ENCODE measurements at places on chromosomes 5 and 9. TPM values are rescaled to one million over a fixed set of nuclear protein-coding genes. Genes with fewer than 3 reads are reported as not detected.

GRCh38 chr5:62281411-62281810 lies 24.6 kb upstream of the KIF2A start:
- H3K4me1 ChIP-seq: no peaks in the 10 kb centered on the region
- H3K4me3 ChIP-seq: no peak overlapping the region
- no peaks in the 10 kb centered on the region for H3K27me3 ChIP-seq
- H3K27ac ChIP-seq: no peak overlapping the region
- DNase-seq: no peak
- no peaks in the 10 kb centered on the region for H3K36me3 ChIP-seq

The ABLIM3 gene
- total RNA-seq: 47.7 TPM

DNA sequence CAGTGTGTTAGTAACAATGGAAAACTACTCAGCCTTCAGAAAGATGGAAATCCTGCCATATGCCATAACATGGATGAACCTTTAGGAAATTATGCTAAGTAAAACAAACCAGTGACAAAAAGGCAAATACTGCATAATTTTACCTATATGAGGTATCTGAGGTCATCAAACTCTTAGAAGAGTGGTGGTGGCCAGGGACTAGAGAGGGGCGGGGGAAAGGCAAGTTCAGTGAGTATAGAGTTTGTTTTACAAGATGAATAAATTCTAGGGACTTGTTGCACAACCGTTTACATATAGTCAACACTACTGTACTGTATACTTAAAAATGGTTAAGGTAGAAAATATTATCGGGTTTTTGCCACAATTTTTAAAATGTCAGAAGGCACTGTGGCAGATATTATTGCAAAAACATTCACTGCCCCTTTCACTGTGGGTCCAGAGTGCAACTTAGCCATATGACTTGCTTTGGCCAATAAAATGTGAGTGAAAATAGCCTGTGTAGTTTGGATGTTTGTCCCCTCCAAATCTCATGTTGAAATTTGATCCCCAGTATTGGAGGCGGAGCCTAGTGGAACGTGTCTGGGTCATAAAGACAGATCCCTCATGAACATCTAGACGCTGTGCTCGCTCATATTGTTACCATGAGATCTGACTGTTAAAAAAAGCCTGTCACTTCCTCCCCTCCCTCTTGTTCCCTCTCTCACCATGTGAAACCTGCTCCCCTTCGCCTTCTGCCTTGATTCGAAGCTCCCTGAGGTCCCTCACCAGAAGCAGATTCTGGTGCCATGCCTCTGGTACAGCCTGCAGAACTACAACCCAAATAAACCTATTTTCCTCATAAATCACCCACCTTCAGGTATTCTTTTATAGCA lies 9.5 kb downstream of the ZNF367 start:
- H3K27ac ChIP-seq: no peak overlapping the region
- H3K4me3 ChIP-seq: no peak overlapping the region
- H3K4me1 ChIP-seq: peaks cover 3% of the 10 kb centered on the region

DNA sequence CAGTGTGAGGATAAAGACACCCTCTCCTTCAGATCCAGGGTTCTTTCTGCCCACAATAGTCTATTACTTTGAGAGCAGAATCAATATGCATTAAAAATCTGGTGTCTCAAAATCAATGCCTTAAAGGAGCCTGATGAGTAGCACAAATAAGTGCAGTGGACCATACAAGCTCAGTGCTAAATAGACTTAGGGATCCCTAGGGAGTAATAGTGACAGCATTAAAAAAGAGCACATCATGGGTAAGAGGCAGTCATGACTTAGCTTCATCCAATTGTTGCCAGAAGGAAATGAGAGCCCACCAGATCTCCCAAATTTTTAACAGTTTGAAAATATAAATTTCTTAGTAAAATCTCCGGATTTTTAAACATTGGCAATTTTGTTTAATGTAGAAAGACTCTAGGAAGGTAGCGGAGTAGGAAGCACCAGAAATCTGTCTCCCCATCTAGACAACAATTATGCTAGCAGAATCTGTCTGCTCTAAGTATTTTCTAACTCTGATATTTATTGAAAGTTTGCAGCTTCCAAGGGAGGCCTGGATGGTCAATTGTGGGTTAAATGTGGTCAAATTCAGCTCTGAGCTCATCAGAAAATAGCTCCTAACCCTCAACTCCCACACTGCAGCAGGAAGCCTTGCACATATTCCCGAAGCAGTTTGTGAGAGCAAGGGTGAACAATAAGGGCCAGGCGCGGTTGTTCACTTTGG lies 443.9 kb downstream of the TLE1 start:
- H3K36me3 ChIP-seq: no peaks in the 10 kb centered on the region
- no peak overlapping the region for H3K27ac ChIP-seq
- no peak for DNase-seq
- no peaks in the 10 kb centered on the region for H3K27me3 ChIP-seq
- H3K4me3 ChIP-seq: no peak overlapping the region

The FOXD4 gene
- 0.19 TPM for total RNA-seq

The SEMA5A gene
- total RNA-seq: 9.4 TPM

DNA sequence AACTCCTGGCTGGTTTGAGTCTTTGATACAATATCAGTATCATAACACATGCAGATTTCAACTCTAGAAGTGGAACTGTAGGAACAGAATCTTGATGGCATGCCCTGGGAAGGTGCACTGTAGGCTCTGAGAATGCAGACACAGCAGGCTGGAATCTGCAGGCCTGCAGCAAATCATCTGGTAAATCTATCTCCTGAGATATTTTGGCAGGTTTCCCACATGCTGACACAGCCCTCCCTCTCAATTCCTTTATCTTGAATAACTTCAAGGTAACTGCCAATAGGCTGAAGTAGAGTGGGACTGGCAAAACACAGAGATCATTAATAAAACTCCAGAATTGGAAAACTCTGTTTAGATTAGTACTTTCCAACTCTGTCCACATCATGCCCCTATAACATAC lies 177.8 kb upstream of the PCSK5 start:
- H3K4me3 ChIP-seq: no peak overlapping the region
- H3K36me3 ChIP-seq: no peaks in the 10 kb centered on the region
- H3K4me1 ChIP-seq: no peaks in the 10 kb centered on the region
- no peak for DNase-seq
- H3K27ac ChIP-seq: no peak overlapping the region
- no peaks in the 10 kb centered on the region for H3K27me3 ChIP-seq

DNA sequence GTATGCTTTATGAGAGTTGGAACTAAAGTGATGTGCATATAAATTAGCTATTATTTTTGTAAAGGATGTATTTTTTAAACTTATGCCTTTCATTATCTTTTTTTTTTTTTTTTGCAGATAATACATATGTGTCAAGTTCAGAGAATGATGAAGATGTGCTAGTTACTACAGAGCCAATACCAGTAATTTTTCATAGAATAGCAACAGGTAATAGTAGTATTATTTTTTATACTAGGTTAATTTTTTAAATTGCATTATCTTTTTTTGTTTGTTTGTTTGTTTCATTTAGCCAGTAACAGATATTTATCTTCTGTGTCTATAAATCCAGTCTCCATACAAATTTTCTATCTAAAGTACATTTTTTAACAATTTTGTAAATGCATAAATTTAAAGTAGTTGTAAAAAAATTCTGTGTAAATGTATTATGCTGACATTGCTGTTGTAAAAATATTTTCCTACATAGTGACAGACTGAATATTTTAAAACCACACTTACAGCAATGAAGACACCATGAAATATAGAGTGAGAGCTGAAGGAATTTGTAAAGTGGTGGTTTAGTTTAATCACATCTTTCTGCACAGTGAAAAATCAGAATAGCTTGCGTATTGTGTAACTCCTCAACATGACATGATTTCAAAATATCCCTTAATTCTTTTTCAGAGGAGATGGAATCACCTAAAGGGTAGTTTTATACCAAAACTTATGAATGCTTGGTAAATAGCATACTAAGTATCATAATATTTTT lies 93.3 kb downstream of the PARP8 start:
- no peak overlapping the region for H3K27ac ChIP-seq
- no peaks in the 10 kb centered on the region for H3K36me3 ChIP-seq
- no peak overlapping the region for H3K4me3 ChIP-seq
- no peaks in the 10 kb centered on the region for H3K4me1 ChIP-seq
- DNase-seq: no peak

DNA sequence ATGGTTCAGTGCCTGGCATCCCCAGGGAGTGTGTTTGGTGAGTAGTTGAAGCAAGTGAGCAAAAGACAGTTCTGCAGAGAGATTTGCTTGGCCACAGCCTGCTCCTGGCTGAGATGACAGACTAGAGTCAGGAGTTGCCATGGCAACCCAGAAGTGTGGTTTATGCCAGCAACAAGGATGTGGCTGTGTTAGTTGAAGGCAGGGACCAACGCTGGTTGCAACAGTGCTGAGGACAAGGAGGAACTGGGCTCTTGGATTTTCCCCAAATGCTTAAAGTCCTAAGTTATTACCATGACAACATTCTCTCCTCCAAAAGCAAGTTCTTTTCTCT lies 2.7 kb downstream of the NXNL2 start:
- DNase-seq: no peak
- peaks cover 22% of the 10 kb centered on the region for H3K4me1 ChIP-seq
- H3K27ac ChIP-seq: no peak overlapping the region
- H3K27me3 ChIP-seq: peaks cover 67% of the 10 kb centered on the region
- no peak overlapping the region for H3K4me3 ChIP-seq

GRCh38 chr5:153360860-153361259 lies 129.6 kb upstream of the GRIA1 start:
- H3K4me1 ChIP-seq: no peaks in the 10 kb centered on the region
- no peak for DNase-seq
- H3K36me3 ChIP-seq: no peaks in the 10 kb centered on the region
- H3K27me3 ChIP-seq: no peaks in the 10 kb centered on the region

- no peak overlapping the region for H3K4me3 ChIP-seq
- H3K27me3 ChIP-seq: no peaks in the 10 kb centered on the region
- H3K4me1 ChIP-seq: peaks cover 13% of the 10 kb centered on the region
- H3K27ac ChIP-seq: peak overlapping the region; percentile 72
These were observed 60.5 kb upstream of the CD180 start for GRCh38 chr5:67257077-67257476.

The PALM2AKAP2 gene
- total RNA-seq: 3.3 TPM

- H3K36me3 ChIP-seq: no peaks in the 10 kb centered on the region
- H3K27ac ChIP-seq: no peak overlapping the region
- peaks cover 45% of the 10 kb centered on the region for H3K4me1 ChIP-seq
These were observed 269.4 kb downstream of the CWC27 start for GRCh38 chr5:65037831-65038815.

DNA sequence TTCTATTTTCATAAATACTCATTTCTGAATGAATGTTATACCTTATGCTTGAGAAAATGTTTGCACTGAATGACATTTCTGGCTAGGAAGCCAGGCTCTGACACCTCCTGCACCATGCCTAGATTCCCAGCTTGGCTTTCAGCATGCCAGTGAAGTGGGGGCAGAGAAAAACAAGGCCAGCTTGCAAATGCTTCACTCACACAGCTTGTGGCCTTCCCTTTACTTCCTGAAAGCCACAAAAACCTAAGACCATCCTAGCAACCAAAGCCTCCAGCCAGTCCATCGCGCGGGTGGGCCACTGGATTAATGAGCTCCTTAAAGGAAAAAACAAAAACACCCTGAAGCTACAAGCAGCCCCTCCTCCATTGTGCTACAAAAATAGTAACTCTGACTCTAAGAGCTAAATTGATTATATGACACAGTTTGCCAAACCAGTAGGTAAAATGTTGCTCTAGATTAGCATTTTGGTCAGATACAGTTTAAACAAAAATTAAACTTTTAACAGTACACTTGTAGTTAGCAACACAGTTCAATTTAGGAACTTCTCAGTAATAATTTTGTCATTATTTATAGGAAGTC lies 159.9 kb downstream of the TSSK1B start:
- no peaks in the 10 kb centered on the region for H3K36me3 ChIP-seq
- no peaks in the 10 kb centered on the region for H3K27me3 ChIP-seq
- no peak for DNase-seq

DNA sequence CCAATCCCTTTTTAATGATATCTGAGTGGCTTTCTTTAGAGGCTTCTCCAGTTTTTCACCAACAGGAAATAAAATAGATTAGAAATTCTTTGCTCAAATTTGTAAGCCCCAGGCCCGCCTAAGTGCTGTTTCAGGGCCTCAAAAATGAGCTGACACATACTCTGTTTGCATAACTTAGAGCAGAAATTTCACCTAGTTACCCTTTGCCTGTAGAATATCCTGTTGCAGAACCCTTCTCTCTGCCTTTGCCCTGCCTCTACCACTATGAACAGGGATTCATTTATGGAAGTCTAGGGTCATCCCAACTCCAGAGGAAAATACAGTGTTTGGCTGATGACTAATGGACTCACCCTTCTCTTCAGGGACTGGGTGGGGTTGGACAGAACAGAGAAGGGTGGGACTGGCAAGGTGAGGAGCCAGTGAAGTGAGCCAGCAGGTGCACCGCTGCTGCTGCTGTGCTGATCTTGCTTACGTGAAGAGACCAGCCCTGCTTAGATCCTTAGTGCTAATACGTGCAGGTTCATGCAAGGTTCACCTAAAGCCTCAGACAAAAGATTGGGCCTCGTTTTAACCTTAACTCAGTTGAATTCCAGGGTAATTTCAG lies 22.8 kb downstream of the OSTF1 start:
- H3K27me3 ChIP-seq: no peaks in the 10 kb centered on the region
- peaks cover 16% of the 10 kb centered on the region for H3K4me1 ChIP-seq
- no peaks in the 10 kb centered on the region for H3K36me3 ChIP-seq
- peak overlapping the region; percentile 86 for H3K27ac ChIP-seq

The MSX2 gene
- total RNA-seq: 2.5 TPM

All from esophagus squamous epithelium (tissue), 5 donors.